Stimulated activated CD4-positive, alpha-beta T cell treated with anti-CD3 and anti-CD28 coated beads, Interleukin-1b, Interleukin-23, amount 100 ng/mL, for 1 hour (primary cell): ENCODE measurements at places on chromosomes 6 and 20.
A peak's percentile ranks its signal among the peaks of the same experiment; 100 is the strongest.

DNA sequence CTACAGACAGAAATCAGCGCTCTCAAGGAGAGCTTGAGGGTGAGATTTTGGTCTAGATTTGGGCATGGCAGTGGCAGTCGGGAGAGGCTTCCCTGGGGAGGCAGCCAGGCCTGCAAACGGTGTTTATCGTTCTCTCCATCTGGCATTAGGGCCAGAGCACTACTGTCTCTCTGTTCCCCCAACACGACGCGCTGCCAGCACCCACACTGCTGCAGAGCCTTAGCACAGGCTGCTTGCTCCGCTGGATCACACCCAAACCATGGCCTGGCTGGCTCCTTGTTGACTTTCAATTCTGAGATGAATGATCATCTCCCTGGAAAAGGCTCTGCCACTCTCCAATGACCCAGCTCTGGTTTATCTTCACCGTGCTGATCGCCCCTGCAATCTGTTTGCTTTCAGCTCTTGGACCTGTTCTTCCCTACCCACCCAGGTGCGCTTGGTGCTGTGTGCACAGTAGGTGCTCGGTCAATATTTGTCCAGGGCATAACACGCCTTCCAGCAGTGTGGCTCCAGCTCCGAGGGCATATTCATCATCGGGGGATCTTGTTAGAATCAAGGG lies 106.1 kb downstream of the TFAP2C start:
- DNase-seq, result no peak

DNA sequence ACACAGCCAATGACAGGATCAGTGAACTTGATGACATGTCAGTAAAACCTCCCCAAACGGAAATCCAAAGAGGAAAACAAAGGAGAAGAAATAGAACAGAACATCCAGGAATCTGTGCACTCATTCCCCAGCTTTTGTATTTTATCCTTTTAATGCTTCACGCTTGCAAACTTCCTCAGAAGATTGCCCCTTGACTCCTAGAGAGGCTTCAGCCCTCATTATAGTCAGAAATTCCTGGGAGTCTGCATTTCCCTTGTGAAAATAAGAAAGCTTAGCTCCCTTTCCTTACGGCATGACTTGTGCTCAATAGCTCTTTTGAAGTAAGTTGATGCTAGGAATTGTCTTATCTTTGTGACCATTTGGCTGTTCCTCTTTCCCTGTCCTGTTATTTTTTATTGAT lies 313.6 kb upstream of the OPRM1 start:
- DNase-seq, result no peak

DNA sequence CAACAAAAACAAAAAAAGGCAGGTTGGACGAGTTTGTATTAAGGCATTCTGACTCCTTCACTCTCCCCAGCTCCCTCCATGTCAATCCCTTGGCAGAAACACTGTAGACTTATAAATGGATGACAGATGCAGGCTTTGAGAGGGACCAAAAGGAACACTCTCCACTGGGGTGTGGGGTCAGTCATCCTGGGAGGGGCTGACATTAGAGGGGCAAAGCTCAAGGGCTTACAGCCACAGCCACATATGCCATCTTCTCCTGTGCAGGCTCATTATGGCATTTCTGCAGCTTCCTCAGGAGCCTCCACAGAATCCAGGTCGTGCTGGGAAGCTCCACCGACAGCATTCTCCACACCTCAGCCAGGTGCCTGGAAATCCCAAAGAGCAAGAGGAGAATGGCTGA lies 33.0 kb upstream of the RBL1 start:
- no peak for DNase-seq

DNA sequence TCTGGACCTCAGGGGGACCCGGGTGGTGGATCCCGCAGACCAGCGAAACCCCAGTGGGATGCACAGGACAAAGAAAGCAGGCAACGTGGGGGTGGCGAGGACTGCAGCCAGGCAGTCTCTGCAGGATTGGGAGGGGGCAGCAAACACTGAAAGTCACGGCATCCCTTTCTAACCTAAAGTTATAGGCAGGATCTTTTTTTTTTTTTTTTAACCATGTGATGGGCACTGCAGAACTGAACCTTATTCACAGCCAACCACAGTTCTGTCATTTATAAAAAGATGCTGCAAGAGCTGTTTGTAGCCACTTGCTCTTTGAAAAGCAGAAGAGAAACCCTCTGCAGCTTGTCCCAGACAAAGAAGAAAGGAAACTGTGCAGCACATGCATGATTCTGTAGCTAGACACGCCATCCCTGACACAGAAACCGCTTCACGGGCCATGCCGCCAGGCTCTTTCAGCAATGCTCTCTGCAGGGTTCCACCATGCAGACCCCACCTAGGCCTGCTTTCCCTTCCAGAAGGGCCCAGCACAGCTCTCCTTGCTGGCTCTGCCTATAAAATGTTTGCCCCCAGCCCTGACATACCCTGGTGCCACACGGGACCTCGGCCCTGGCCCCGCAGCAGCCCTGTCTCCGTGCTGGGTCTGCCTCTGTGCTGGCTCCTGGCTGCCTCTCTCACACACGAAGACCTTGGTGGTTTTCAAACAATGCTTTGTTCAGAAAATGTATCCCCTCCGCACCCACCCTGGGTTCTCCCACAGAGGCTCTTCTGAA lies 70.8 kb downstream of the PYGB start:
- no peak for DNase-seq

GRCh38 chr6:134911547-134911946 lies 38.4 kb downstream of the ALDH8A1 start:
- no peak for DNase-seq

DNA sequence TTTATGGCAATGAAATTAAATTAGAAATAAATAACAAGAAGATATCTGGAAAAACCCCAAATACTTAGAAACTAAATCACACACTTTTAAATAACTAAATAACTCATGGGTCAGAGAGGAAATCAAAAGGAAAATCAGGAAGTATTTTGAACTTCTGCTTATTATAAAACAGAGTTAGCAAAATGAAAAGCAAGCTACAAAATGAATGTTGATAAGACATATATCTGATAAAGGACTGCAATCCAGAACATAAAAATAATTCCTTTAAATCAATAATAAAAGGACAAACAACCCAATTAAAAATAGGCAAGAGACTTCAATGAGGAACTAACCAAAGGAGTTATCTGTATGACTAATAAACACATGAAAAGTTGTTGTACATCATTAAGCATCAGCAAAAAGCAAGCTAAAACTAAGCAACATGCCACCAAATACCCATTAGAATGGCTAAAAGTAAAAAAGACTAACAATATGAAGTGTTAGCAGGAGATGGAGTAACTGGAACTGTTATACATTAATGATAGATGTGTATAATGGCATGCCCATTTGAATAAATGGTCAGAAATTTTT lies 38.9 kb upstream of the STMND1 start:
- no peak for DNase-seq

GRCh38 chr6:136783495-136784270 lies 8.6 kb downstream of the MAP3K5 start:
- no peak for DNase-seq

GRCh38 chr6:157539900-157540752 lies 159.1 kb downstream of the ZDHHC14 start:
- DNase-seq, result no peak

DNA sequence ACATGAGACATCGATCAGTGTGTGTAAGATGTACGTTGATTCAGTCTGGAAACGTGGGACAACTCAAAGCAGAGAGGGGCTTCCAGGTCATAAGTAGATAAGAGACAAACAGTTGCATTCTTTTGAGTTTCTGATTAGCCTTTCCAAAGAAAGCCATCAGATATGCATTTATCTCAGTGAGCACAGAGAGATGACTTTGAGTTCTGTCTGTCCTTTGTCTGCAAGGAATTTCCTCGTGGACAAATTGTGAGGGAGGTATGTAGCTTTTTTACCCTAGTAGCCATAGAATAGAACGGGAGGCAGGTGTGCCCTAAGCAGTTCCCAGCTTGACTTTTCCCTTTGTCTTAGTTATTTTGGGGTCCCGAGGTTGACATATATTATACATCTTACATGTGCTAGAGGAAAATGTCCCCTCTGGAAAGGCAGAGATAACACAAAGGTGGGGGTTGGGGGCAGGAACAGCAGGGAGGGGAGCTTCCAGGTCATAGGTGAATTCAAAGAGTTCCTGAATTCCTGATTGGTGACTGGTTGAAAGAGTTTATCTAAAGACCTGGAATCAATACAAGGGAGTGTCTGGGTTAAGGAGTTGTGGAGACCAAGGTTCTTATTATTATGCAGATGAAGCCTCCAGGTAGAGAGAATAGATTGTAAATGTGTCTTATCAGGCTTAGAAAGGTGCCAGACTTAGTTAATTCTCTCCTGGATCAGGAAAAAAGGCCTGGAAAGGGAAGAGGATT lies 237.0 kb downstream of the NFATC2 start:
- DNase-seq, result no peak

GRCh38 chr6:36028877-36029324 lies 1.3 kb downstream of the MAPK14 start:
- DNase-seq, result peak; percentile 44

DNA sequence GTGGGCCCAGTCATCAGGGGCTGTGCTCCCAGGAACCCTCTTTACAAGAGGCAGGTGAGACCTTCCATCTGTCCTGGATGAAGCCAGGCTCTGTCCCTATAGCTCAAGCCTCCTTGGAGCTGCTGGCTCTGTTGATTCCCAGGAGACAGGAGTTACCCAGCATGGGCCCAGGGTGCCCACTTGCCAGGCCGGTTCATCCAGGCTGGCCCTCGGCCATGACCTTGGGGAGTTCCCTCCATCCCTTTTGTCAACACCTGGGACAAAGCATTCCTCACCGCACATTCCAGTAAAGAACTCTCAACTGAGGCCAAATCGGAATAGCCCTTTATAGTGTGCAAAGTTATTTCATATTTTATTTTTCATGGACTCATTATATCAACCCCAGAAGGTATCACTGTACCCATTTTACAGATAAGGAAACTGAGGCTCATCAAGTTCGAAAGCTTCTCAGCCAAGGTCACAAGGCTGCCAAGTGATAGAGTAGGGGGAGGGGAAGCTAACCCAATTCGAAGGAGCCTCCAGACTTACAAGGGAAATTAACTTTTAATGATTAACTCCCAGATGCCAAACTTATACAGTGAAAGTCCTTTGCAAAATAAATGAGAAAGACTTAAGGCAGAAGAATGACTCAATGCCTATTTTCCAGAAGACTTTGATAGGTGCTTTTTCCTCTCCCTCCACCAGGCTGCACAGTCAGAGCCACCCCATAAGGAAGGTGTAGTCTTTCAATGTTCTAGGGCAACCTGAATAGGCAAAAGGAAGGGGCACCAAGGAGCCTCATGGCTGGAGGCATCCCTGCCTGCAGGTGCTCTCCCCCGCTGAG lies 18.5 kb downstream of the SDC4 start:
- no peak for DNase-seq

DNA sequence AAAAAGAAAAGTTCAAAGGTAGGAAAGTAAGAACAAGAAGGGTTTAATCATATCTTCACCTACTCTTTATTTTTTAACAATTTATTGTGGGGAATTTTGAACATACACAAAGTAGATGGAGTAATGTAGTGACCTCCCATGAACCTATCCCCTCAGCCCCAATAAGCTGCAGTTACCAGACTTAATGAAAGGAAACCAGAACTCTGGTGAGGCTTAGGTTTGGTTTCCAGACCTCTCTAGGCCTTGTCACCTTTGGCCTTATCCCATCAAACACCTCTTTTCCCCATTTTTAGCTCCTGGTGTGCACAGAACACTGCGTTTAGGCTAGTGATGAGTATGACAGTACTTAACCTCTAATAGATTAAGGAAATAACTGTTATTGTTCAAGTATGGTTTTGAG lies 42.0 kb downstream of the CBFA2T2 start:
- no peak for DNase-seq

GRCh38 chr20:15742087-15742486 lies 831.2 kb downstream of the KIF16B start:
- no peak for DNase-seq

GRCh38 chr6:170128346-170128745 lies 162.5 kb downstream of the DLL1 start:
- DNase-seq, result no peak

- DNase-seq, result no peak
Measured at GRCh38 chr20:10605547-10606195, 68.1 kb downstream of the JAG1 start.

GRCh38 chr20:58911970-58912369 lies 59.5 kb downstream of the GNAS start:
- no peak for DNase-seq
